Stimulated activated naive B cell treated with anti-CD40 and anti-IgM and Interleukin-4, amounts not matched to agents 10 μg/mL and 1 μg/mL and 100 μg/mL, for 72 hours (primary cell): ENCODE measurements at places on chromosomes 1 and 21.

DNA sequence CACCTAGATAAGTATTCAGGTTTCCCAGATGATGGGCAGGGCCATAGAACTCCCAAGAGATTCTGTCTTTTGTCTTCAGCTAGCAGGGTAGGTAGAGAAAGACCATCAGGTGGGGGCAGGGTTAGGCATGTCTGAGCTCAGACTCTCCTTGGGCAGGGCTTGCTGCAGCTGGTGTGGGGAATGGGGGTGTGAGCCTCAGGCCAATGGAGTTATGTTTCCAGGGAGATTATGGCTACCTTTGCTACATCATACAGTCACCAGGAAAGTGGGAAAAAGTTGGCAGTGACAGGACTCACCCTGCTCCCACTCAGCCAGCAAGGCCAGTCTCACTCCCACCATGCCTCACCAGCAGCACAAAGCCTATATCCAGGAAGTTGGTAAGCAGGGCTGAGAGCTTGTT is 77.8 kb downstream of the DRAM2 start:
- DNase-seq, result no peak

DNA sequence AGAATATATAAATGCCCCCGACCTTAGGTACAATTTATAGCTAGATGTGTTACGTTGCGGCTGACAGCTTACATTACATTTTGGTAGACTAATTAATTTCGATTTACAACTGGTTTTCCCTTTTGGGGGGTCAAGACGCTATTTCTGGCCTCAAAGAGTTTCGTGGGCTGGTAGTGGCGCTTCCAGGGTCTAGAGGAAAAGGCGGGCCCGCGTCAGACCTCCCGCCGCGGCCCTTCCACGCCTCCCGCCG is 391 bp downstream of the IFT25 start:
- no peak for DNase-seq

DNA sequence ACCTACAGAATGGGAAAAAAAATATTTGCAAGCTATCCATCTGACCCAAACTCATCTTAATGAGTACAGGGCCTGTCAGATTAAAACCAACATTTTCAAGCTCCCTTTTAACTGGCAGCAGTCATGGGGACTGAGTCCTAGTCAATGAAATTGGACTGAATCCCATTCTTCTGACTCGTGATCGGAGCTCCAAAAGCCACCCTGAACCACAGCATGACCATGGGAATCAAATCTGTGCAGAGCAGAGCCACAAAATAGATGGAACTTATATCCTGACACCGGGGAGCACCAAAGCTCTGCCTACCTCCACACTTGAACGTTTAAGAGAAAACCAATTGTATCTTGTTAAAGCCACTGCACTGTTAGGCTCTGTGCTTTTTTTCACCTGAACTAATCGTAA is 5.0 kb upstream of the RWDD3 start:
- no peak for DNase-seq

GRCh38 chr1:180796897-180797640 is 115.6 kb upstream of the KIAA1614 start:
- no peak for DNase-seq

DNA sequence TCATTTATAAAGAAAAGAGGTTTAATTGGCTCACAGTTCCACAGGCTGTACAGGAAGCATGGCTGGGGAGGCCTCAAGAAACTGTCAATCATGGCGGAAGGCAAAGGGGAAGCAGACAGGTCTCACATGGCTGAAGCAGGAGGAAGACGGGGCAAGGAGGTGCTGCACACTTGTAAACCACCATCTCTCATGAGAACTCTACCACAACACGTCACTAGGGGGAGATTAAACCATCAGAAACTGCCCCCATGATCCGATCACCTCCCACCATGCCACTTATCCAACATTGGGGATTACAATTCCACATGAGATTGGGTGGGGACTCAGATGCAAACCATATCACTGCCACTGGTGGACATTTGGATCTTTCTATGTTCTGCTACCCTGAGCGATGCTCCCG is 351.4 kb downstream of the NPHP4 start:
- no peak for DNase-seq

- no peak for DNase-seq
Observed at GRCh38 chr21:43645976-43646375, 13.3 kb downstream of the HSF2BP start.
